Activated CD4-positive, CD25-positive, alpha-beta regulatory T cell (primary cell): ENCODE measurements at places on chromosomes 6 and 20.

- DNase-seq = no peak
These were observed 196.6 kb downstream of the JARID2 start for GRCh38 chr6:15442467-15442866.

DNA sequence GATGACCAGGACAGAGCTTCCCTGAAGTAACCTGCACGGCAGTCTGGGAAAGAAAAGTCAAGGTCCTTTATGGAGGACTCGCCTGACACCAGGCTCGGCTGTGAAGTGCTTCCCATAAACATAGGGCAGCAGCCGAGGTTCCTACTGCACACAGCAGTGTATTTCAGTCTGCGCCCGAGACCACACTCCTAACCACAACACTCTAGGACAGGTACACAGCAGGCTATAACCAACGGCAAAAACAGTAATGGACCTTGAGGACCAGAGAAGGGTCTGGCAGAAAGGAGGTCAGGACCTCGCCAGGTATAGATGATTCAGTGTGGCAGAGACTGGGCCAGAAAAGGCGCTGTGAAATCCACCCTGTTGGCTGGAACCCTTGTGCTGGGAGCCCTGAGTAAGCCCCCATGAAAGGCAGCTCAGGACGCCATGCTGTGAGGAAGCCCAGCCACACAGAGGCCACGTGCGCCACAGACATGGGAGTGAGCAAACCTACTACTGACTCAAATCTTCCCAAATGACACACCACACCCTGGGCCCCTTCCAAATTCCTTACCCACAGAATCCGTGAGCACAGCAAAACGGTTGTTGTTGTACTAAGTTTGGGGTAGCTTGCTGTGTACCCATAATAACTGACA lies 129.6 kb upstream of the CST7 start:
- no peak for DNase-seq

DNA sequence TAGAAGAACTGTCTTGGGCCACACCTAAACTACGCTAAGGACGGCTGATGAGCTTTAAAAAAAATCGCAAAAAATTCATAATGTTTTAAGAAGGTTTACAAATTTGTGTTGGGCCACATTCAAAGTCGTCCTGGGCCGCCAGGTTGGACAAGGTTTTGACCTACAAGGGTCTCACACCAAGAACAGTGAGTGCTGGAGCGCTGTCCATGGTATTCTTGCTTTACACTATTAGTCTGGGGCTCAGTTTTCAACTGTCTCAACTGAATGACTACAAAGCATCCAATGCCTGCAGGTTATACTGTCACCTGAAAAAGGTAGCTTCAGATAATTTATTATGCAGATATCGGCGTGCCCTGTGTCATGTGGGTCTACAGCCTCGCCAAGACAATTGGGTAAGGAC lies 3.7 kb upstream of the FAXC start:
- no peak for DNase-seq

DNA sequence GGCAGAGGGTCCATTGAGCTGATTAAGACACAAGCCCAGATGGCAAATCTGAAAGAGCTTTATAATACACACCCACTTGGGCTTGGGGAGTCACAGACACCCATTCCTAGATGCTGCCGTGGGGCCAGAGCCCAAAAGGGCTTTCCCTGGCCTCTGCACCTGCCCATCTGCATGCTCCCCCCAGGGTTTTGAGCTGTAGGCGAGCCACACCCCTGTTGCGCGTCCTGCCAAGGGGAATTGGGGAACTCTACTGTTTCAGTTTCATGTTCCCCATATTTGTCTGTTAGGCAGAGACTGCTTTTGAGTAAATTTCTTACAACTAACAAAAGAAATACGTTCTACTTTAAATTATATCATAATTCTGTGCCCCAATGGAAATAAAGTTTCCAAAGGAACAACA lies 52.9 kb upstream of the FNDC1 start:
- no peak for DNase-seq

DNA sequence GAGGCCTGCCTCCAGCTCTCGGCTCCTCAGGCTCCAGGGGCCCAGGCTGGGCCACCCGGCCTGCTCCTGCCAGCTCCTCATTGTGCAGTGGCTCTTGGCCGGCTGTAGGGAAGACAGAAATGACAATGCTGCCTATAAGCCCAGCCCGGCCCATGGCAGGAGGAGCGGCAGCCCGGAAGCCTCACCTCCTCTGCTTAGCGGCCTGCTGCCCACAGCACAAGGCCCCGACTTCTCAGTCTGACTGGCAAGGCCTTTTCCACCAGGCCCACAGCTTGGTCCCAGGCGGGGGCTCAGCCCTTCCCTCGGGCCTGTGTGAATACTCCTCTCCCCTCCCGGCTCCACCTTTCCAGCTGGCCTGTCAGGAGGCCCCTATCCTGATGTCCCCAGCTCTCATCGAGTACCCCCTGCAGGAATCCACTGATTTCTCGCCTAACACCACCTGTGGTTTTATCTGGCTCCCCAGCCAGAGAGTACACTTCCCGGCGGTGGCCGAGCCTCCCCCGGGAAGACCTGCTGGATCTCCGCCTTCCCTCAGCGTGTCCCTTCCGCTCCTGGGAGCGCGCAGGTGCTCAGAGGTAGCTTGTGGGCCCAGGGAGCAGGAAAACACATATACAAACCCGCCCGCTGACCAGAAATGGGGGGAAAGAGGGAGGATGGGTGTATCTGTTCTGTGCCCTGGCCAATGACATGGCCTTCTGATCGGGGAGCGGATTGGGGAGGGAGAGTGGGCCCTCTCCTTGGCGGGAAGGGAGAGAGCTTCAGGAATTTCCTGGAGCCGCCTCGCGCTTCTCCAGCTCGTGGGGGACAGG lies 963 bp downstream of the DDRGK1 start:
- DNase-seq = no peak

- no peak for DNase-seq
These were observed 2.8 kb upstream of the RNASET2 start for GRCh38 chr6:166958926-166959861.

DNA sequence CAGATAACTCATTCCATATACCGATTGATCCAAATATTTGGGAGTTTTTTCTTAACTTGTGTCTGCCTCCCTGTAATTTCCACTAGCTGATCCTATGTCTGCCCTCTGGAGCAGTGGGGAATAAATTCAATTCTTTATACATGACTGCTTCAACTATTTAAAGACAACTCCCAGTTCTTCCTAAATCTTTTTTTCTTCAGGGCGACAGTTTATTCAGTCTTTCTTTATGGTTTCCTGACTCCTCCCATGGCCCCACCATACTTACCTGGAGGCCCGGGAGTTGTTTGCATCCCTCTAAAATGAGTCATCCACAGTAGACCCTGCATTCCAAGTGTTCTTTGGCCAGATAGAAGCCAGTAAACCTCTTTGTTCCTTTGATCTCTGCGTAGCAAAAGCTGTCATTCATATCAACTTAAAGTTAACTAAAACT lies 73.6 kb downstream of the LCA5 start:
- DNase-seq = no peak

DNA sequence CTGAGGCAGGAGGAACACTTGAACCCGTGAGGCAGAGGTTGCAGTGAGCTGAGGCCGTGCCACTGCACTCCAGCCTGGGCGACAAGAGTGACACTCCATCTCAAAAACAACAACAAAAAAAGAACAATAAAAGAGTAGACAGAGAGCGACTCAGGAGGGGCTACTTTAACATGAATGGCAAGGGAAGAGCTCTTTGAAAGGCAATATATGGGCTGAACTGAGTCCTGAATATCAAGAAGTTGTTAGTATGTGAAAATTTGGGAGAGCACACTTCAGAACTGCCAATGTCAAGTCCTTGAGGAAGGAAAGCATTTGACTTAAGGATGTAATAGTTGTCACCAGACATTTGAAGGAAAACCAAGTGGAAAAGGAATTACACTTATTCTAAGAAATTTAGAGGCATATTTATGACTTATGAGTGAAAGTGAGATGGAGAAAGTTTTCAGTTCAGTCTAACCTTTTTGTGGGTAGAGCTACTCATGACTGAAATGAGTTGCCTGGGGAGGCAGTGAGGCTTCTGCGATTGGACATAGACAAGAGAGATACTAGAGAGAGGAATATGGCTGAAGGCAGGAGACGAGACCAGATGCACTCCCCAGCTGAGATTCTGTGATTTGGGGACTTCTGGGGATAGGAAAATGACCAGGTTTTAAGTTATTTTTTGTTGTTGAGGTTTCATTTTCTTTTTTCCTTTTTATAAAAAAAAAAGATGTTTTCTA lies 48.6 kb upstream of the SLC16A10 start:
- no peak for DNase-seq

DNA sequence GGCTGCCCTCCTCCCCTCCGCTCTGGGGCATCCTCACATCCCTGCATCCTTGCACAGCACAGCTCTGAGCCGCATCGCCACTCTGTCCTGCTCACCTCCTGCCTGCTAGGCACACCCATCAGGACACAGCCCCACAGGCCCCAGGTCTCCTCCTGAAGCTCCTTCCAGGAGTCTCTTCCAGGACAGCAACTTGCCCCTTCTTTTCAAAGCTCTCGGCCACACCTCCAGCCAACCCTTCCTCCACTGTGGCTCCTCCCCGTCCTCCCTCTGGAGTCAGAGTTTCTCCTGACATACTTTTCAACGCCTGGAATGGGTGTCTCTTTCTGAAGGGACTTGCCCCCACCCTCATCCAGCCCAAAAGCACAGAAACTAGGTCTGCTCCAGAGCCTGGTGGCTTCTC lies 77.3 kb downstream of the SLC23A2 start:
- no peak for DNase-seq

GRCh38 chr6:42315991-42316970 lies 98.6 kb upstream of the MRPS10 start:
- DNase-seq = no peak

- no peak for DNase-seq
These were observed 631.1 kb upstream of the POU3F2 start for GRCh38 chr6:98203170-98203806.

DNA sequence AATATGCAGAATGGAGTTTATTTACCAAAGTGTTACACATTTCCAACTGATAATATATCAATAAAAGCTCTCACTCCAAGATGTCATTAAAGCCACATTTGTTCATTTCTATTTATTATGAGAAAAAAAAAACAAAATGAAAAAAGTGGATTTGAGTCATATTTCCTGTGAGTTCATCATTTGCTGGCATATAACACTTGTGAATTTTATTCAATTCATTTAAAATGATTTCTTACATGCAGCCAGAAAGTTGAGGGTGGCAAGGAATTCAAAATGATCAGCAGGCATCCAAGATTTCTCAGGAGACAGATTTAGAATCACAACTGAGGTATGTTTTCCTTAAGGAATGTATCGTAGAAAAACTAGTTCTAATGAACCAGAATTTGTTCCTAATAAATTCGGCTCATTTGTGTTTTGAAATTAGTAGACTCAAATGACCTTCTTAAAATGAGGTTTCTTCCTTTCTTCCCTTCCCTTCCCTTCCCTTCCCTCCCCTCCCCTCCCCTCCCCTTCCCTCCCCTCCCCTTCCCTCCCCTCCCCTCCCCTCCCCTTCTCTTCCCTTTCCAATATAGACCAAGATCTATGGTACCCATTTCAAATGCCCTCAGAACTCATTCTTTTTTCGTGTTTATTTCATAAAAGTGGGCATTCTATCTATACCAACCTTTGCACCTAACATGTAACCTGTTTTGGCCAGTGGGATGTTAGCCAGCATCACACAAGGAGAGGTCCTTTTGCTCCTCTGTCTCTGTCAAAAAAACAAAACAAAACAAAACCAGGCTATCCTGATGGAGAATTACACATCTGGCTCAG lies 357.9 kb upstream of the TSHZ2 start:
- DNase-seq = no peak

GRCh38 chr6:55009131-55009530 lies 162.6 kb downstream of the FAM83B start:
- DNase-seq = no peak

DNA sequence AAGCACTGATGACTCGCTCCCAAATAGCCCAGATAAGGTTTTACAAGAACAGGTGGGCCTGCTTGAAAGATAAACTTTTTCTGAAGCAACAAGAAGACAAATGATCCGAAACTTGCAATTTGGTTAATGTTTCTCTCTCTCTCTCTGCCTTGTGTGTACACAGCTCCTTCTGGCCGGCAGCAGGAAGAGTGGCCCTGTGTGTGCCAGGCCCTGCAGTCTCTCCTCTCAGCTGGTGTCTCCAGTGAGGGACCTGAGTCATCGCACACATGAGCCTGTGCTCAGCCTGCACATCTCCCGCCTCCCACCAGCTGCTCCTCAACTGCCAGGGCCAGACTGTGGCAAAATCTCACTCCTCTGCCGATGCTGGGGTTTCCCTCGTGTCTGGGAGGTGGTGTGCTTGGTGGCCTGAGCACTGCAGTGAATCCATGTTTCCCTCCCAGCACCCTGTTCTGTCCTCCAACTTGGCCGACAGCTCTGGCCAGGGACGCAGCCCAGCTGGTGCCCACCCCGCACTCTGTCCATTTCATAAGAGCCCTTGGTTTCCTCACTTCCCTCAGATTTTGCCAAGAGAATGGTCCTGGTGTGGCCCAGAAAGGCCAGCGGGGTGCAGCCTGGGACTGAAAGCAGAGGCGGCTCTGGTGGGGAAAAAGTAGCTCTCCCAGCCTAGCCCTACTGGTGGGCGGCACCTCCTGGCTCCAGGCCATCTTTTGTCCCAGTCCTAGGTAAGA lies 49.4 kb downstream of the ERMARD start:
- DNase-seq = no peak

DNA sequence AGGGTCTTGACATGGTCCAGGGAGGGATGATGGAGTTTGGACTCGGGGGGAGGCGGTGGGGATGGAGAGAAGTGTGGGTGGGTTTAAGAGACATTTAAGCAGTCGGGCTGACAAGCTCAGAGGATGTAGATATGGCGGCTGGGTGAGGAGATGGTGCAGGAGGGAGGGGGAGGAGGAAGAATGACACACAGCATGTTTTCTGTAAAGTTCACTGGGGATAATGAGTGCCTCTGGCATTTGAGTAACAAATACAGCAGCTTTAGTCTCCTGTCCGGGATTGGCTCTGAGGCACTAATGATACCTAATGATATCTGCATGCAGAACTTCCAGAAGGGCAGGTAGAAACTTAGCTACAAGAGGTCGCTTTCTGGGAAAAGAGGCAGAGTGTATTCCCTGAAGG lies 107.8 kb downstream of the DHX35 start:
- no peak for DNase-seq

DNA sequence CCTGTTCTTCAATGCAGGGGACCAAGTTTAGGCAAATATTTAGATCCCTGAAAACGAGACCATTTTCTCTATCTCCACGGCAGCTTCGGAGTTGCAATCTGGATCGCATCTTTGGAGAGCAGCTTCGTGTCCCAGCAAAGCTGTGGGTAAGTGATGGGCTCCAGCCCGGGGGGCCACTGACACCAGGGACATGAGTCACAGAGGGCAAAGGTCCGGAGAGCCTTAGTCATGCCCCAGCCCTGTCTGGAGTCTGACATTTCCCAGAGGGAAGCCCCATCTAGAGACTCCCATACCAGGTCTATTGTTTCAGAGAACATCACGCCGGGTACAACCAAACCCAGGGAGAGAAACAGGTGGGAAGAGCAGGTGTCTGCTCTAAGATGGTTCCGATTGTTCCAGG lies 95.9 kb downstream of the NFATC2 start:
- no peak for DNase-seq
